Fibroblast of skin of left quadriceps (primary cell): ENCODE measurements at places on chromosomes 2 and 18.

DNA sequence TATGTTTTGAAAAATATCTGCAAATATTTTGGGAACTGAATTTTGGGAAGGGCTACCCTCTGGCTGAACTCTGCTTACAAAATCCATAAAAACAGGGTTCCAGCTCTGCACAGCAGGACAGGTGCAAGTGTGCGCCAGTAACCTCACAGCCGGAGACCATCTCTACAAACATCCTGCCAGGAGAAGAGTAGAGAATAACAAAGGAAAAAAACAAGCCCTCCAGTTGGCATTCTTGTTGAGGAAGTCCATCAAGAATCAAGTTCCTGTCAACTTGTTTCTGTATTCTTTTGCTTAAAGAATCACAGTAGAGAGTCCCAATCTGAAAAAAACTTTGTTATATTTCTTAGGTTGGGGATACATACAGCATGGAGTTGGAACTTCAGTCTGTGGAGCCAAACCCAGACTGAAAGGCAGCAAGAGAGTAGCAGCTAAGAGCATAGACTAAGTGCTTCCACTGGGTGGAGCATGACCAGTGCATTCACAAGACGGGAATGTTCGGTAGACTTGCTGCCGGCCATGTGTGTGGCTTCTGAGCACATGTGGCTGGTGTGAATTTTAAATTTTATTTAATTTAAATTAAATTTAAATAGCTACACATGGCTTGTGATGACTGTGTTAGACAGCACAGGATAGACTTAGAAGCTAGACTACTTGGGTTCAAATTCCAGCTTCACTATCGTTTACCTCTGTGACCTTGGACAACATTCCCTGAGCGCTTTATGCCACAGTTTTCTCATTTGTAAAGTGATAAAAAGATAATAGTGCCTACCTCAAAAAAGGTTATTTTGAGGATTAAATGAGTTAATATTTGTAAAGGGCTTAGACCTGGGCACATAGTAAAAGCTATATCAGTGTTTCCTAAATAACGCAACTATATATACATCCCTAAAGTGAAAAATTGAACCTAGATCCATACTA, 41.9 kb downstream of the SPTBN1 start:
- DNase-seq: no peak

DNA sequence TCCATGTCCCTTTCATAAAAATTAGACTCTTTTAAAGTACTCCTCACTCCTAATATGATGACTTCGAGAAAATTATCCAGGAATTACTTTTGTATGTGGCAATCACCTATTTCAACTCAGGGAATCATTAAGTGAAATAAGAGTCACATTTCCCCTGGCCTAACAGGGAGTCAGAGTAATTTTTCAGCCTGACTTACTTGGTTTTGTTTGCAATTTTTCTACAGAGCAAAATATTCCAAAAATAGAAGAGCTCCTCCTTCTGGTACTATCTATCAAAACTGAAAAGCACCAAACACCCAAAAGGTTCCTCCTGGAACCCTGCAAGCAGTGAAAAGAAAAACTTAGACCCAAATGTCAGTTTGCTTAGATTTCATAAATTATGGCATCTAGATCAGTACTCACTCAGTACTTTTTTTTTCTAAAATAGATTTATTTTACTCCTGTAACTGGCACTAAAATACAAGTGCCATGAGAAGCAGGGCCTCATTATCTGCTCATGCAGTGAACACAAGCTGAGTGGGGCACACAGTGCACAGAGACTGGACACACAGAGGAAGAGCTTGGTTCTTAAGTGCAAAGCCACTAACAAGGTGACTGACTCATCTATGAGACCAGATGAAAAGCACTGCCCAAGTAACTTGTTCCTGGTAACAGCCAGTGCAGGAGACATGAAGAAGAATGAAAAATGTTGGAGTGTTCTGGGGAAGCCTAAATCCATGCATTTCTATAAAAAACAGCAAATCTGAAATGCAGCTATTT, 28.7 kb downstream of the ACAA2 start:
- DNase-seq: no peak

- no peak for DNase-seq
These were observed 109.4 kb downstream of the GYPC start for GRCh38 chr2:126765395-126765794.

DNA sequence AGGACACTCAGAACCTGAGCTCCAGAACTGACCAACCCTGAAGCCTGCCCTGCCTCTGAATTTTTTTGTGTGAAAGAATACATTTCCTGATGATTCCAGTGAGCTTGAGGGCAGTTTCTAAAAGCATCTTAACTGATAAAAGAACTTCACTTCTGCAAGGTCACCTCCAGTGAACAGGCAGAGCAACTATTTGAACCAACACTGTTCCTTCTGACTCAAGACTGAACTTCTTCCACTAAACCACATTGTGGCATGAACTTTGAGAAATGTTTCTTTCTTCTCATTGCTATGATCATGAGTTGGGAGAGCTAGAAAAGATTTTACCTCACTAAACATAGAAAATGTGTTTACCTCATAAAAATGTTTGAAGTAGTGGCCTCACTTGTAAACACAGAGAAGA, 83.8 kb upstream of the SERTAD2 start:
- no peak for DNase-seq

GRCh38 chr2:202911203-202911511, 316 bp downstream of the WDR12 start:
- no peak for DNase-seq

- DNase-seq: peak; percentile 90
These were observed 93.3 kb downstream of the MAP4K4 start for GRCh38 chr2:101790857-101791256.

DNA sequence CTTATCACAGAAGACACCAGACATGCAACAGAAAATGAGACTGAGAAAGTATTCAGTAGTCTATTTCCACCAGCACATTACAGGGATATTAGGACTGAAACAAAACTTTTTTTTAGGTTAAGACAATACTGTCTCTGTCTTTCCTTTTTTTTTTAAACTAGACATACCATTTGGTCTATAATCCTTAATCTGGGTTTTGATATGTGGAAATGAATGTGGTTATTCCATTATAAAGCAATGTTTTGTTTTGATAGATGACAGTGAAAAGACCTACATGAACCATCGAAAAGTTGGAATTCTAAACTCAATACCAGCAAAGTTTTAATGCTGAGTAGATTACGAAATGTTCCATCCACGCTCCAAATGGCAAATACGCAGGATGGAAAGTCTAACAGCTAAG, 123.4 kb downstream of the TCF4 start:
- no peak for DNase-seq
